Bone marrow (tissue), 2 donors: ENCODE measurements at places on chromosomes 16 and 17.

- no peak for DNase-seq
These were observed 146.4 kb downstream of the SOCS1 start for GRCh38 chr16:11109566-11109965.

DNA sequence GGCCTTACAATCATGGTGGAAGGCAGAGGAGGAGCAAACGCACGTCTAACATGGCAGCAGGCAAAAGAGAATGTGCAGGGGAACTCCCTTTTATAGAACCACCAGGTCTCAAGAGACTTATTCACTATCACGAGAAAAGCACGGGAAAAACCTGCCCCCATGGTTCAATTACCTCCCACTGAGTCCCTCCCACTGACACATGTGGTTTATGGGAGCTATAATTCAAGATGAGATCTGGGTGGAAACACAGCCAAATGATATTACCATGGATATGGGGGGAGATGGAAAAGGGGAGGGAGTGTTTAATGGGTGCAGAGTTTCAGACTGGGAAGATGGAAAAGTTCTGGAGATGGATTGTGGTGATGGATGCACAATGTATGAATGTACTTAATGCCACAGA lies 23.0 kb downstream of the TEKT5 start:
- DNase-seq: no peak

GRCh38 chr17:60618854-60619526 lies 19.0 kb downstream of the PPM1D start:
- no peak for DNase-seq

- no peak for DNase-seq
These were observed 15.0 kb downstream of the GNA13 start for GRCh38 chr17:65041518-65041917.

DNA sequence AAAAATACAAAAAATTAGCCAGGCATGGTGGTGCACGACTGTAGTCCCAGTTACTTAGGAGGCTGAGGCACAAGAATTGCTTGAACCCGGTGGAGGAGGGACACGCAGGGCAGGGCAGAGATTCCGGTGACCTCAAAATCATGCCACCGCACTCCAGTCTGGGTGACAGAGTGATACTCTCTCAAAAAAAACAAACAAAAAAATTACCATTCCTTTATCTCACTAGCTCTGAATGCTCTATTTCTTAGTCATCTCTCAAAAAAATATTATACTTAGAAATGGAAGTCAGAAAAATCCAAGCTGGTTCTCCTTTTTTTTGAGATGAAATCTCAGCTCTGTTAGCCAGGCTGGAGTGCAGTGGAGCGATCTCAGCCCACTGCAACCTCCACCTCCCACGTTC lies 40.8 kb downstream of the SPOP start:
- no peak for DNase-seq

DNA sequence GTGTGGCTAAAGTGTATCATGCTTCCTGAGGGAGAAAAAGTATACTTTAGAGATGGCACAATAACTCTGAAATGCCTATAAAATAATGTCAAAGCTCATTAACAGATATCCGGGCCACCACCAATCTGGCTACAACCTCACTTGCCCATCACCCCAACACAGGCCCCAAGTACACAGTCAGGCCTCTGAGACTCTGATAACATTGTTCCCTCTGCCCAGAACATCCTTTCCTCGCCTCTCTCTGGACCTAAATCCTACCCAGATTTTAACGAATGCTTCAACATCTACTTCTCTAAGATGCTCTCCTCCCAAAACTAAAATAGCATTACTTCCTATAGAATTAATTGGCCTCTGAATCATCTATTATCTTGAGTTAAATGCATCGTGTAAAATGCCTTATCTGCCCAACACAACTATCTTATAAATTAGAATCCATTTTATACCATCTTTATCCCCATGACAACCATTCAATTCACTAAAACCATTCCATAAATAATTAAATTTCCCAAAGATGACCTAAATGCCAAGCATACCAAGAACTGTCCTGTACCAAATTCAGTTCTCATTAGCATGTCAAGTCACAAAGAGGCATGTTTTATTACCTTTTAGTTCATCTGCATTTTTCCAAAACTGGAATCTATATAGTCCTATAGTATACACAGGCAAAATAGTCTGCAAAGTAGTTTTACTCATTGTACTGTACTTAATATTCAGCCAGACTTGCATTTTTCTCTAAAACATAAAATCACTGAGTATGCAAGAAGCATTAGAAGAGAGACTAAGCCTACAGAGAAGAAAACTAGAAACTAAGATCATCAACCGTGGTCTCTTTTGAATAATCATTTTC lies 15.7 kb downstream of the HELZ start:
- DNase-seq: no peak

DNA sequence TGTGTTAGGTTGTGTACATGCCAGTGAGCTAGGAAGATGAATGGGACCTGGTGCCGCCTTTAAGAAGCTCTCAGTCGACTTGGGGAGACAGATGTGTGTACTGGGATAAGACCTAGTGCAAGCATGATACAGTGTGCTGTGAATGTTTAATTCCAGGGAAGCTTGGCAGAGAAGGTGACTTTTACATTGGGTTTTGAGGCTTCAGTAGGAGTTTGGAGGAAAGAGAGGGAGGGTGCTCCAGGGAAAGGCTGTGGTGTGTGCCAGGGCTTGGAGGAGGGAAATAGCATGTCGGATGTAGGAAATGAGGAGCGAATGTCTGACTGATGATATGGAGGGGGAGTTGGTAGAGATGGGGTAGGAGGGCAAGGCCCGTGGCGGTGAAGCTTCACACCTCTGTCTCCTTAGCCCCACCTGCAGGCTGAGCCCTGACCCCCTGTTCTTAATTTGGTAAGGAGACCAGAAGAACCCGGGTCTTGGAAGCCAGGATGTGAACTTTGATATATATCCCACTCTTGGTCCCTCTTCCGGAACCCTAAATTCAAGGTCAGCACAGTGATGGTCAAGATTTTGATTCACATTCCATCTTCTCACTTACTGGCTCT lies 76.6 kb downstream of the PLCG2 start:
- no peak for DNase-seq

- DNase-seq: no peak
These were observed 22.6 kb downstream of the SMURF2 start for GRCh38 chr17:64639516-64639915.

DNA sequence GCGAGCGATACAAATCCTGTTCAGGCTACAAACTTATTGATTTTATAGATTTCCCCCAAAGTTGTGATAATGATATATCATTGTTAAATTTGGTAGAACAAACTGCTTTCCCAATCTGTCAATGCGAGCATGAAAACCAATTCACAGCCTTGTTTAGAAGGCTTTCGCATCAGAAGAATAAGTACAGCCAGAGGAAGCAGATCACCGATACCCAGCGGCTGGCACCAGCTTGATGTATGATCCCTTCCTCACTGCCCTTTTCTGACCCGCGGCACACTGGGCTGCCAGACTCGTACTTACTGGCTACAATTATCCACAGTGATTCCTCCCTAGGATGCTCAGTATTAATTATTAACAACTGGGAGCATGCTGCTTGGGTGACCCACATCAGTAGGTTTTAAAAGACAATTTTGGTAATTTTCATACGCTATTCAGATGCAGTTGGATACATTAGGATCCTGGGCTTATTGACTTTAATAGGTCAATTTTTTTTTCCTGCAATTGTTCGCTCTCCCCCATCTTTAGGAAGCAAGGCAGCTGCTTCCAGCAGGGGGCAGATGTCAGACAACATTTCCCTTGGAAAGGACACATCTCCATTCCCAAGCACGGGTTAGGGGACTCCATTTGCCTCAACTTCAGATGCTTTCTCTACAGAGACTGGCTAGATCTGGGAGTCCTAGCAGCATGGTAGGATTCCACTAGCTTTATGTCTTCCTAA lies 582.7 kb upstream of the PSMD7 start:
- no peak for DNase-seq

GRCh38 chr16:84053237-84053636 lies 10.6 kb upstream of the SLC38A8 start:
- DNase-seq: no peak

DNA sequence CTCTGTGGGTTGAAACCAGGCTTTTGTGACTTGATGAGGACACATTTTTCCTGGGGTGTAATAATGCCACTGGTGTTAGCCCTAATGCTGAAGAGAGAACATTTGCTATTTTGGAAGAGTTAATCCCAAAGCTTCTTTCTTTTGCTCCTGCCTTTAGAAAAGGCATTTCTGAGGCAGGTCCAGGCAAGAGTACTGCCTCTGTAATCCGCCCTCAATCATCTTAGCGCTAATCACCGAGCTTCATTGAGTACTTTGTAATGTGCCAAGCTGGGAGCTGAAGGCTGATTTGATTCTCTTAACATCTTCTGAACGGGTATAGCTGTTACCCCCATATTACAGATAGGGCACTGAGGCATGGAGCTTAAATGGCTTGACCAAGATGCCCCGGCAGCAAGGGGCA lies 60.3 kb downstream of the AKAP1 start:
- no peak for DNase-seq

DNA sequence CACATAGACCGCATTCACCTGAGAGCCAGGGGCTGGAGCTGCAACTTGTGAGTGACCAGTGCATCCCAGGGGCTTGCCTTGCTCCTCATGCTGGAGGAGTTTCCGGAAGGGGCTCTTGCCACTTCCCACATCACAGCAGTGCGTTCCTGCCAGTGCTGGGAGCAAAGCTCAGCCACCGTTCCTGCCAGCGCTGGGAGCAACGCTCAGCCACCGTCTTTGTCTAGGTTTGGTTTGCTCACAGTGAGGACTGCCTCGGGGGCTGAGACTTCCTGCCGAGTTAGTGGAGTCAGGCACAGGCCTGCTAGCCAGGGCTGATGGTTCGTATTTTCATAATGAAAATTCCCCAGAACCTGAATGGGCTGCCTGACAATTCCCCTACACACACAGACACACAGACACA lies 5.4 kb upstream of the CHRNE start:
- no peak for DNase-seq

DNA sequence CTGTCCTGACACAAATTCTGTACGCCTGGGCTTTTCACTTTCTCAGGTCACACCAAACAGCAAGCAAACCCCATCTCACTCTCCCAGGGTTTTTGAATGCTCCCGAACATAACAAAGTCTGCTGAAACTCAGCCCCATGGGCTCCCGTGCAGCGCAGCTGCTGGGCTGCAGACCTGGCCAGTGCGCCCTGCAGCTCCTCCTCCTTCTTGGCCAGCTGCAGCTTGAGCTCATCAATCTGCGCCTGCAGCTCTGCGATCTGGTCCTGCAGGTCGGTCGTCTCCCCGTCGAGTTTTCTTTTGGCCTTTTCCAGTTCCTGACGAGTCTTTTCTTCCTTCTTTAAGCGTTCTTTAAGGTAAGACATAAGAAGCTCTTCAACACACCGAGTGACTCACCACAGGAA lies 70.5 kb downstream of the NDEL1 start:
- no peak for DNase-seq

- no peak for DNase-seq
These were observed 40.3 kb upstream of the MRPS23 start for GRCh38 chr17:57889892-57890856.

DNA sequence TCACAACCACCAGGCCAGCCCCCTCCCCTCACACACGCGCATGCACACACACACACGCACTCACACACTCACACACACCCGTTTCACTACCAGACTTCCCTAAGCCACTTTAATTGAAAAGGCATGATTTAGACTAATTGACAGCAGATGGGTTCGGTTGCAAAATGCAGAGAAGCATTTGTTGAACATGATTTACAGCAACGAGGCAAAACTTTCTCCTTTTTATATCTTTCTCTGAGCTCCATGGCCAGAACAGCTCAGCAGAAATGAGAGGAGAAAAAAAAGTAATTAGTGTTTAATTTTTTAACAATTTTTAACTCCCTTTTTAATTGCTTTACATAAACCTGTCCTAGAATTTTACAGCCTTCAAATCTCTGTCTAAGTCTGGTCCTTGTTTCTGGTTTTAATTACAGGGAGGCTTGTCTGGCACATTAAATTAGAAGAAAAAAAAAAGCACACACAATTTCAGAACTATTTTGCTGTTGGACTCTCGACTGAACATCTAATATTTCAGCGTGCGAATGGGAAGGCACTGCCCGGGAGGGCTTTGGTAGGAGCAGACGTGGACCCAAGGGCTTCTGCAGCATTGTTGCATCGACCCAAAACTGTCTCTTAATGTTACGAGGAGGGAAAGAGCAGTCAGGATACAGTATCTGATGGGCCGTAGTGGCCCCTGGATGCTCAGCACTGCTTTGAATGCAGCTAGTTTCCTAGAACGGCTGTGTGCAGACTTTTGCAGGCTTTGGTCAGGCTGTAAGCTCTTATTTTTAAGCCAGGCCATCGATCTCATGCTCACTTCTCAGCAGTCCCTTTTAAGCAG lies 255.9 kb downstream of the SOX9 start:
- DNase-seq: no peak

- DNase-seq: no peak
These were observed 30.0 kb downstream of the BCO1 start for GRCh38 chr16:81268509-81268908.

DNA sequence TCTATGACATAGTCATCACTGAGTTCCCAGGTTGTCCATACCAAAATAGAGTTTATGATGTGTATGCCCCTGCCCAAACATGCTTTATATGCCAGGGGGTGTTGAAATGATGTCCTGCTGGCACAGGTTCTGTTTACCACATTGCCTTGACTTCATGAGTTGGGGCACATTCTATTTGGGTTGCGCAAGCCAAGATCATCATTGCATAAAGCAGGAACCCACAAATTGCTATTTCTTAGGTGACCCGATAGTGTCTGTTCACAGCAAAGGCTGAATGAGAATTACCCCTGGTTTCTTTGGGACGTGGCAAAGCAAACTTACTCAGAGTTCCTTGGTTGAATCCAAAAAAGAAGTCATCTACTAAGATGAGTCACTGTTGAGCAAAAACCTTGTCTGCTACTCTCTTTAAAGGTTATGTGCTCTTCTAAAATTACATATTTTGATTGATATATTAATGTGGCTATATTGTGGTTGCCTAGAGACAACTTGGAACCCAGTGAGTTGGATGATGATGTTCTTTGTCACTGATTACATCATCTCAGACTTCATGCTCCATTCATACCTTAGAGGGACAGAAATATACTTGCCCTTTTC lies 912.6 kb upstream of the SOX9 start:
- DNase-seq: no peak

DNA sequence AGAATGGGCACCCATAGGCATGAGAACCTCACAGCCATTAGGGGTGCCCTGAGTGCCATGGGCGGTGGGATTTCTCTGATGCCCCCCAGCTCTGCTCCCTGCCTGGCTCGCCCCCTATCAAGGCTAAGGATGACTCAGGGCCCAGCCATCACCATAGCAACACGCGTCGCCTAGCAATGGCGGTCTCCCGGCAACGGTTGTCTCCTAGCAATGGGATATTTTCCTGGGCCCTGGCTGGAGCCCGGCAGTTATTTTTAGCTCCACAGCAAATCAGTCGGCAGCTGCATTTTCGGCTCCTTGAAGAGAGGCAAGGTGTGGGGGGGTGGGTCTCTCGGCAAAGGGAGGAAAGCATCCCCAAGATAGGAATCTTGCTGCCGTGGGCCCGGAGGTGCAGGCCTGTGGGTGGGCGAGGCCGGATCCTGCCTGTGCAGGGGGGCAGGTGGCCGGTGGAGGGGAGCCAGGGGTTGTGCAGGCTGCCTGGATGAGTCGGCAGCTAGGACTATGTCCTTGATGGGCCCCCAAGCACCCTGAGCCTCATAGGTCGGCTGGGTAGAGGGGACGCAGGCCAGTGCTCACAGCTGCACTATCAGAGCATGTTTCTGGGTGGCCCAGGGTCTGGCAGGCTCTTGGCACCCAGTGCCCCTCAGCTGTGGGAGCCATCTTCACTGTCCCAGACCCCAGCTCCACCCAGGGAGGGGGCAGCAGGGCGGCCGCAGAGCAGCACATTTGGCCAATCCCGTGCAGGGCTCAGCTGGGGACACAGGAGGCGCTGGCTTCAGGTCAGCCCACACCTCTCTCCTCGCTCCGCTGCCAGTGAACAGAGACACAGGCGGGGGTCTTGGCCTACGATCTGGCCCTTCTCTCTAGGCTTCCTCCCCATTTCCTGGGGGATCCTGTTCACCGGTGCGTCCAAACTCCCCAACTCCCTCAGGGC lies 4.2 kb upstream of the FBXL16 start:
- no peak for DNase-seq
